ENCODE measurements at places on chromosomes 13 and 19.

GRCh38 chr19:19271828-19272599 lies 1.1 kb downstream of the TM6SF2 start:
- DNase-seq, result no peak

- DNase-seq, result peak; percentile 29
Observed at GRCh38 chr13:77779552-77780272, 82.2 kb downstream of the SLAIN1 start.

DNA sequence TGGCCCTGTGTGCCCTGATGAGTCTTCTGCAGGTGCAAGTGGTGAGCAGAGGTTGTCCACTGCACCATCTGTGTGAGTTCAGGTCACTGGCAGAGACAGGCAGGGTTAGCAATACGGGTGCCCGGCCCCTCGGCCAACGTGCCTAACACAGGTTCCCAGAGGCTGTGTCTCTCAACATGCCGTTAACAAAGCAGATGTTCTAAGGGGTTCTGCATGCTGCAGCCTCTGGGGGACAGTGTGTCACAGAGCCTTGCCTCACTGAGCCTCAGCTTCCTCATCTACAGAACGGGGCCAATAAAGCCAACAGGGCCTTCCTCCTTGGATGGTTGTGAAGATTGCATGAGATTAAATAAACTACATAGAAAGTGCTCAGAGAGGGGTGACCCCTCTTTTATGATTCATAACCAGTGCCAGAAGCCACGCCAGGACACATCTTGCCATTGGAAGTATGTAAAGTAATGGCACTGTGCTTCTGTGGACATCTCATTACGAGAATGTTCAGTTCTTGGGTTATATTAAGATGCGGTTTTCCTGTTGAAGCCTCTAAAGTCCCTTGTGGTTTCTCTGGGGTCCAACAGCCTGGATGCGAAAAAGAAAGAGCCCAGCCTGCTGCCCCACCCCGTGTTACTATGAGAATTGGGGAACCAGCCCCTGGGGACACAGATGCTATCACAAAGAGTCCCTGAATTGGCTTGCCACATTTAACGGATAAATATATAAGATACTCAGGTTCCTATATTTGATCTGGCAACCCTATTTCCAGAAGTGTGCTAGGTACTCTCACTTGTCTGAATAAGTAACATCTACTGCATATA lies 11.2 kb upstream of the ARHGEF18 start:
- DNase-seq, result no peak

- no peak for DNase-seq
Observed at GRCh38 chr19:13995878-13996765, 10.0 kb downstream of the RFX1 start.

- DNase-seq, result no peak
Observed at GRCh38 chr13:30113551-30113950, 193.8 kb downstream of the KATNAL1 start.

DNA sequence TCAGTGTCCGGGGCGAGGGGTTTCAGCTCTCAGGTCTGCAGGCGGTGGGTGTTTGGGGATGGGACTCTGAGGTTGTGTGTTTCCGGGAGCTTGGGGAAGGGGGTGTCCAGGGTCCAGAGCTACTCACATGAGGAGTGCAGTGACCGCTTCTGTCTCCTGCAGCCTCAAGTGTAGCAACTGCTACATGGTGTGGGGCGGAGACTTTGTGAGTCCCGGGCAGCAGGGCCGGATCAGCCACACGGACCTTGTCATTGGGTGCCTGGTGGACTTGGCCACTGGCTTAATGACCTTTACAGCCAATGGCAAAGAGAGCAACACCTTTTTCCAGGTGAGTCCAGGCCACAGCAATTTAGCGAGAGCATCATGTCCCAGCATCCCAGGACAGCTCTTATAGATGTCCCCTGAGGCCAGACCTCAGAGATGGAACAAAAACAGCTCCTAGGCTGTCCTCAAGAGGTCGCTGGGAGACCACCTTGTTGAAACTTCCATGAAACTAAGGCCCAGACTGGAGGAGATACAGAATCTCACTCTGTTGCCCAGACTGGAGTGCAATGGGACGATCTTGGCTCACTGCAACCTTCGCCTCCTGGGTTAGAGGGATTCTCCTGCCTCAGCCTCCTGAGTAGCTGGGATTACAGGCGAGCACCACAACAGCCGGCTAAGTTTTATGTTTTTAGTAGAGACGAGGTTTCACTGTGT lies 44.9 kb downstream of the RYR1 start:
- DNase-seq, result no peak
